COLO829 (cell line): ENCODE measurements at places on chromosomes 2 and 18.

DNA sequence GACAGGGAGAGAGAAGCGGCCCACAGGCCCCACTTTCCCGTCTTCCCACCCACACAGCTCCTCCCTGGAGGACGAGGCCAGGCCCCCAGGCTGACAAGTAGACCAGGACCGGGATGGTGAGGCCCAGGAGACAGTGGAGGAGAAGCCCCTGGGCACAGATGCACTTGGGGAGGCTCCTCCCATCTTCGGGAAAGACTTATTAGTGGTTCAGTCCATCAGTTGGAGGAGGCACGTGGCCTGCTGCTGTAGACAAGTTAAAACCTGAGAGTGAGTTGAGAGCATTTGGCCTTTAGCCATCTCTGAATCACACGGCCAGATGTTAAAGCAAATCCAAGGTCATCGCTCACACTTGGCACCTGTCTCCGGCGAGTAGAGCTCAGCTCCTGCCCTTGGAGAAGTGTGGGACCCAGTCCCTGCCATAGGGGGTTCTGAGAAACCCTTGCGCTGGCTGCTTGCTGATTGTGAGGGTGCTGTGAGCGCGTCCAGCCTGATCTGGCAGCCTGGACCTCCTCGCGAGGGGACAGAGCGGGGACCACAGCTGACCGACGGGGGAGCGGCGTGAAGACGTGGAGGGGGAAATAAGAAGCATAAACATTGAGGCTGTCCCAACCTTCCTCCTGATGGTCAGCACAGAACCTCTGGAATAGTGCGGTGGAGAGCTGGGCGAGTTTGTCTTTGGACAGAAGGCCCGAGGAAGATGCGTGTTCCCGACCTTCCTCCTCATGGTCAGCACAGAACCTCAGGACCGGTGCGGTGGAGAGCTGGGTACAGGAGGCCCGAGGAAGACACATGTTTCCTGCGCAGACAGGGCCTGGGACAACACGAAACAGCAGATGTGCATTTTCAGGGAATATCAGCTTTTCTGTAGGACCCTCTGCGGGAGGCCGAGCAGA, 24.7 kb upstream of the ALLC start:
- DNase-seq = no peak

DNA sequence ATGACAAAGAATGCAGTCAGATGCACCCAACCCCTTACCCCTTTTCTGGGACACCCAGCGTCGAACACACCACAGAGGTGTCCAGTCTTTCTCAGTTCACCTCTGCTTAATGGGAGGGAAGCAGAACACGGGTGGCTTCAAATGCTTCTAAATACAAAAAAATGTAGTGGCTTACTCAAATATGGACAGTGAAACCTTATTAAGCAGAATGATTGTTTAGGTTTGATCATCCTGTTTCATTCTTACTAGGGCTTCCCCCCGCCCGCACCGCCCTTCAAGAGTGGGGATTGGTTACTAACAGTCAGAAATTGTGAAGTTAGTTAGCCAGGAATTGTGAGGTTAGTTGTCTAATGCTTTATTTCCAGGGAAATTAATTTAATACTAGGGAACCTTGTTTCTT, 21.6 kb downstream of the ATG16L1 start:
- DNase-seq = no peak

DNA sequence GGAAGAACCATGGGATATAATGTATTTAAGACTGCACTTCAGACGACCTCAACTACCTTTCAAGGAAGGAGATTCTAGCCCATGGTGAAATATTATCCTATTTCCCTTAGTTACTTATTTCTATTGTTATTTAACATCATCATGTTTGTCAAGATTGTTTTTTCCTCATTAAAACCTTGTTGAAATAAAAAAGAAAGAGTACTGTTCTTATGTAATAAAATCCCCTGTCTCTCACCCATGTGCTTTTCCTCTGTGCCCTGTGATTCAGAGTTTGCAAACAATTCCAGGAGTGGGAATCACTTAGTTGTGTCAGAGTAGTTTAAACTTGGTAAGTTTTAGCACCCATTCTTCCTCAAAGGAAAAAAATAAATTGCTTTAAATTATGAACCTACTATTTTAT, 43.6 kb downstream of the ERBB4 start:
- no peak for DNase-seq

DNA sequence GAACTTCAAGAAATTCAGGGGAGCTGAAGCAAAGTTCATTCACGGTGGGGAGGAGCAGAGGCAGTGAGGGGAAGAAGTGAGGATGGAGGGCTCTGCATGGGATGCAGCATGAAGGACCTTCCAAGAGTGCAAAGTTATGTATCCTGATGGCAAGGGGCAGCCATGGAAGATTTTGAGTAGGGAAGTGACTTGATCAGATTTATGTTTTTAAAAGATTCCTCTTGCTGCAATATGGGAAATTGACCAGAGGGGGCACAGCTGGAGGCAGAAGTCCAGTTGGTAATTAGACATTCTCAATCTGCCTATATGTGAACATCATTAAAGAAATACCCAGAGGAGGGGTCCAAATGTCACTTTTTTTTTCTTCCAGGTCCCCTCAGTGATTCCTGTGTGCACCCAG, 21.5 kb upstream of the ANXA4 start:
- no peak for DNase-seq

- no peak for DNase-seq
Observed at GRCh38 chr2:98764499-98764898, 33.6 kb upstream of the MGAT4A start.

DNA sequence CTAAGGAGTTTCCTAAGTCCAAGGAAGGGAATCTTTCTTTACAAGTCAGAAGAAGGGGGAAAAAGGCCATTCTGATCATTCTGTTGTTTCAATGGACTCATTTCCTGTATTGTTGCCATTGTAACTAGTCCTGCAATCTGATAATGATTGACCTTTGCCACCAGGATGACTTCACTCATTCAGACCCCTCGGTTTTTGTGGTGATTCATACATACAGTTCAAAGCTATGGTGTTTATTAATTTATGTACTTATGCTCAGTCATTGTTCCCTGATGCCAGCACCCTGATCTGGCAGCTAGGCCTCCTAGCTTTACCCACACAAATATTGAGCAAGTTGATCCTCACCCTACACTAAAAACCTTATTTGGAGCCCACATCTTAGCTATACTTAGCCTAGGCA, 57.6 kb upstream of the ZNF519 start:
- DNase-seq = no peak

DNA sequence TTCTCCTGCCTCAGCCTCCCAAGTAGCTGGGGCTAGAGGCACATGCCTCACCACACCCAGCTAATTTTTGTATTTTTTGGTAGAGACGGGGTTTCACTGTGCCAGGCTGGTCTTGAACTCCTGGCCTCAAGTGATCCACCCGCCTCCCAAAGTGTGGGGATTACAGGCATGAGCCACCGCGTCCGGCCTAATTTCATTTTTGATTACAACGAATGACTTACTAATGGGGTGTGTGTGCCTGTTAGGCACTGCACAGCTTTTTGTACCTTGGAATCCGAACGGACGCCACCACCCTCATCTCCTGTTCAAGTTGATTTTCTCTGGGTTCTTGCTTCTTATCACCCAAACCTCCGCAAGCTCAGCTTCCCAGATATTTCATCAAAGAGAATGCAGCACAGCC, 17.2 kb downstream of the PTMA start:
- DNase-seq = no peak

- no peak for DNase-seq
Observed at GRCh38 chr2:73269686-73270465, 14.4 kb downstream of the FBXO41 start.

GRCh38 chr2:49837561-49838293, 683.4 kb upstream of the FSHR start:
- no peak for DNase-seq

GRCh38 chr2:207792244-207792785, 22.6 kb upstream of the FZD5 start:
- DNase-seq = peak; percentile 74

DNA sequence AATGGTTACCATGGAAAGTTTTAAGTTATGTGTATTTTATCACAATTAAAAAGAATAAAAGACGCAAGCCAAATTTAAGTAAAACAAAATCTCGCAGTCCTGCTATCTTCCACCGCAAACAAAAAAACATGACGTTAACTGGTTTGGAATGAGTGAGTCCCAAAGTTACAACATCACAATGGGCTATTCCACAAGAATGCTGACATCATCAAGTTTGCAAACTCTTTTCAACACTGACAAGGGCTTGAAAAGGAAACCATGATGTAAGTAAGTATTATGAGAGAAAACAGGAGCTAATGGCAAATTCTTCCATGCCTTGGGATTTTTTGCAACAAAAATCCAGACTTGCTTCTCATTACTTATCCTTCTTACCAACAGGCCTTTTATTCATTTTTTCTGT, 31.1 kb downstream of the SIGLEC15 start:
- DNase-seq = no peak

DNA sequence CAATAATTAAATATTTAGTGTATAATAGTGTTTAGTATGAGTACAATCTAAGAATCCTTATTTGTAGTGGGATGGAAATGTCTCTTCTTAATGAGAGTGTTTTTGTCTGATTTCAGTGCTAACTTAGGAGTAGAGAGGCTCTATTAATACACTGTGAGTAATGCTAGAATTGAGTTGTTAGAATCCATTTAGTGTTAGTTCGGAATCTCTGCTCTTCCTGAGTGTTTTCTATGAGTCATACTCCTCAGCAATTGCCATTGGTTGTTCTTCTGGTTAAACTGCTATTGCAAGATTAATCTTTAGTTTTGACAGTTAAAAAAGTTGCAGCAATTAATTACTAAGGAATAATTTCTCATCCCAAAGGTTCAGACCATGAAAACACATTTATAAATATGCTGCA, 828.6 kb upstream of the POU3F3 start:
- DNase-seq = peak; percentile 30

DNA sequence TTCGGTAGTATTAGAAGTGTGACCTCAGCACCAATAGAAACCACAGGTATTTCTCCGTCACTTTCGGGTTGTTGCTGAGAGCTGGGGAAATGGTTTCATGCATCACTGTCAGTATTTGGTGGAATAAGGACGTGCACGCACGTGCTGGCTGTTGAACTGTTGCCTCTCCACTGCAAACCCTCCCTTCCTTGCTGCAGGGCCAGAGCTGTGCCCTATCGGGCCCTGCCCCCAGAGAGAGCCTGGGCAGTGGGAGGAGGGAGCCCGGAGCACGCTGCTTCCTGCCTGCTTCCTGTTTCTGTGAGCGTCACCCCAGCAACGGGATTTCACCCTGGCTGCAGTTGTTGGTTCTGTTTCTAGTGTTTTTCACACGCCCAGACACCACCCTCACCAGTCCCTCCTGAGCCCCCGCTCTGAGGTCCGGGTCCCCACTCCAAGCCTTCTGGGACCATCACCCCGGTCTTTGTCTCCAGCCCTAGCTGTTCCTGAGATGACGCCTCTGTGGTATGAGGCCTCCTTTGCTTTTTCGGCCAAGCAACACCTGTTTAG, 47.4 kb downstream of the LRRFIP1 start:
- peak; percentile 74 for DNase-seq
